Suppressor macrophage (primary cell): ENCODE measurements at places on chromosomes 7 and 10.

GRCh38 chr7:27176962-27177794 is 3.1 kb upstream of the HOXA10 start:
- DNase-seq = no peak

GRCh38 chr10:30834651-30835050 is 197.0 kb downstream of the ZNF438 start:
- no peak for DNase-seq

- DNase-seq = peak; percentile 72
These were observed 61.9 kb upstream of the SAMD8 start for GRCh38 chr10:75049316-75050148.

GRCh38 chr10:11535346-11535959 is 76.0 kb downstream of the USP6NL start:
- no peak for DNase-seq

DNA sequence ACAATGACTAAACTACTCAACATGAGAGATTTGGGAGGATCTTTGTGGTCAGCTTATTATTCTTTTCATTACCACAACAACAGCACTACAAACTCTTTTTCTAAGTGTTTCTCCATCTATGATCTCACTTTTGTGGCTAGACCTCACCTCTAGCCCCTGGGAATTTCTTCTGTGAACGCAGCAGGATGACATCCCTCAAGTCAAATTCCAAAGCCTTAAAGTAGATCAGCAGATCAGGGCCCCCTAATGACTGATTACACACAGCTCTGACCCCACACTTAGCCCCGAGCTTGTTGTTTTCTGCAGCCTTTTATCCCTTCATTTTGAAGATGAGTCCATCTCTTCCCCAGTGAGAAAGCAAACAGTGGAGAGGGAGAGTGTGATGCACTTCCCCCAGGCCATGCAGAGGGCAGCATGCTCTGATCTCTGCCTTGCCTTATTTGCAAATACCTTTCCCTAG is 27.3 kb downstream of the TFAM start:
- DNase-seq = no peak

DNA sequence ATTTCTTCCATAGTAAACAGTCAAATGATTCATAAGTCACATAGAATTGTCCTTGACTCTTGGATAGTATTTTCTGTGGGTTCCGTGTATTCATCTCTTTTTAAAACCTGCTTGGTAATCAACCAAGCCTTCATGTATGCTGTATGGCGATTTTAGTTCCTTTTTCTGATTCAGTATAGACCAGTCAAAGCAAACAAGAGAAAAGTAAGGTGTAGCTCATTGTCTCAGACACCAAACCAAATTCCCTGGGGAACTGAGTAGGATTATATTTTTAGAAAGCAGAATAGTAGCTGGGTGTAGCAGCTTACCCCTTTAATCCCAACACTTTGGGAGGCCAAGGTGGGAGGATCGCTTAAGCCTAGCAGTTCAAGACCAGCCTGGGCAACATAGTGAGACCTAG is 240.5 kb downstream of the BBS9 start:
- DNase-seq = no peak

GRCh38 chr10:1475098-1475591 is 262.2 kb downstream of the ADARB2 start:
- no peak for DNase-seq

DNA sequence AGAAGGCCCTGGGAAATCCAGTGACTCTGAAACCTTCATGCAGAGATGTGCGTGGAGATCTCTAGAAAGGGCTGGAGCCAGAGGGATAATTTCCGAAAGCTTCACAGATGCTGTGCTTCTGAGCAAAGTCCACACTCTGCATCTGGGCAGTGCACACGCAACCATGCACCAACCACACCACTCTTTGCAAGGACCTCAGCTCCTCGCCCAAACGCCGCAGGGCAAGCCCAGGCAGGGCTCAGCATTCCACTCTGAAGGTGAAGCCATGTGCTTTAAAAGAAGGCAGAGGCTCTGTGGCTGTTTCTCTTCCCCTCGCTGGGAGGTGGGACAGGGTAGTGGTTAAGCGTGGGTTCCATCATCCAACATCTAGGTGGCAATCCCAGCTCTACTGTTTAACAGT is 48.4 kb downstream of the ASB13 start:
- DNase-seq = no peak

DNA sequence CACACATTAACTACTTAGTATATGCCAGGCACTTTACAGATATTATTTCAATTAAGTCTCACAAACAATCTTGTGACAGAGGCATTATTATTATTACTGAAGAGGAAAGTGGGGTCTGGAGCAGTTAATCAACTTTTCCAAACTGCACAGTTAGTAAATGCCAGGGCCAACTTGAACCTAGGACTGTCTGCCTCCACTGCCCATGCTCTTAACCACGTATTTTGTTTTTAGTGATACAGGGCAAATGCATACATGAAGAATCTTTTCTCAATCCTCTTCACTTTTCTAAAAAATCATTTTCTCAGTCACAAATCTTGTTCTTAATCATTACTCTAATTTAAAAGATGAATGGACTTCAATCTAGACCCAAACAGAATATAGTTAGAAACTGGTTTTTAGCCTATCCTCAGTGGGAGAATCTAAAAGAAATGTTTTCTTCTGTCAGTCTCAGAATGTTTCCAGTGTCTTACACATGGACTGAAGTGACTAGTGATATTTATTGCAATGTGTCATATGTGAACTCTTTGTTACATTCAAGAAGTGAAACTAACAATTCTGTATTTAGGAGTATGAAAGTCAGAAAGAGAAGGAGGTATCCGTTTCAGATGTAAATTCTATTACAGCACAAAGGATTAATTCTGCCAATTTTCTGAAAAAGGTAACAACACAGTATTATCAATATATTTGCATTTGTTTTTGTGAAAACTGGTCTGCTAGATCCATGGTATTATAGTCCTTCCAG is 55.5 kb upstream of the CCNJ start:
- no peak for DNase-seq

DNA sequence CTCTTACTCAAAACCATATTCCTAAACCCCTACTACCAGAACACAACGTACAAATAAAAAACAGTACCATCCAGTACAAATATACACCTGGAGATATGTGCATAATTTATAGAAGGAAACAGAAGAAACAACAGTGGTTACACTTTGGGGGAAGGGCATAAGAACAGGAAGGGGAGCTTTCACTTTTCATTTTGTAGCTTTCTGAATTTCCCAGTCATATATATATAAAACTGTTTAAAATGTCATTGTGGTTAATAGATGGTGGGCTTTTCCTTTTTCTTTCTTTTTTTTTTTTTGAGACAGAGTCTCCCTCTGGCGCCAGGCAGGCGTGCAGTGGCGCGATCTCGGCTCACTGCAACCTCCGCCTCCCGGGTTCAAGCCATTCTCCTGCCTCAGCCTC is 47.2 kb downstream of the MALSU1 start:
- DNase-seq = no peak

DNA sequence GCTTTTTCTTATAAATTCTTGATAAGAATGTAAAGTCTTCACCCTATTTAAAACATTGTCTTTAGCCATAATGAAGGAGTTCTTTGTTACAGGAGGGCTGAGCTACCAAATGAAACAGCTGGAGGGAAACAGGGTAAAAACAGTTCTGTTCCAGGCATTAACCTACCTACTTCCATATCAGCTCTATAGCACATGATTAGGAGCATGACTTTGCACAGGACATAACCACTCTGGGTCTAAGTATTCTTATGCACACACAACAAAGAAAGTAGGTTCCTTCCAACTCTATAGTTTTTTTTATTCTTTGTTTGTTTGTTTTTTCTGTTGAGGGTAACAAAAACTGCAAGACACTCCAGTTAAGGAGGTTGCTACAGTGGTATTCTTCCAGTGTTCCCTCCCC is 52.7 kb downstream of the SCIN start:
- peak; percentile 28 for DNase-seq

DNA sequence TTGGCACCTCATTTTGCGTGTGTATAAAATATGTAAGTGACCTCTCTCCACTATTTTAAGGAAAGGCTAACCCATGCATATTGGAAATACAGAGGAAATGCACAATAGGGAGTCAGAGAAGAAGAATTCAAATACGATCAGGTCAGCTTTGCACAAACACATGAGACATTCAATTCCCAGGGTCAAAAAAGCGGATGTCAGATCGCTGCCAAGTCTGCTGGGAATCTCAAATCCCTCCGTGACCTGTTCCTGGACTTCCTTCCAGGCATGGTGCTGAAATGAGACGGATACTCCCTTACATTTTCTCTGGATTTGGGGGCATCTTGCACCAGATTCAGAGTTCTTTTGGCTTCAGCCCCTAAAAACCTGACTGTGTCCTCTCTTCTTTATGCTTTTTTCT is 91.9 kb upstream of the PRKCQ start:
- DNase-seq = no peak

GRCh38 chr7:108225531-108226181 is 95.5 kb upstream of the LAMB4 start:
- no peak for DNase-seq

GRCh38 chr10:76088980-76089379 is 657.6 kb downstream of the LRMDA start:
- no peak for DNase-seq

DNA sequence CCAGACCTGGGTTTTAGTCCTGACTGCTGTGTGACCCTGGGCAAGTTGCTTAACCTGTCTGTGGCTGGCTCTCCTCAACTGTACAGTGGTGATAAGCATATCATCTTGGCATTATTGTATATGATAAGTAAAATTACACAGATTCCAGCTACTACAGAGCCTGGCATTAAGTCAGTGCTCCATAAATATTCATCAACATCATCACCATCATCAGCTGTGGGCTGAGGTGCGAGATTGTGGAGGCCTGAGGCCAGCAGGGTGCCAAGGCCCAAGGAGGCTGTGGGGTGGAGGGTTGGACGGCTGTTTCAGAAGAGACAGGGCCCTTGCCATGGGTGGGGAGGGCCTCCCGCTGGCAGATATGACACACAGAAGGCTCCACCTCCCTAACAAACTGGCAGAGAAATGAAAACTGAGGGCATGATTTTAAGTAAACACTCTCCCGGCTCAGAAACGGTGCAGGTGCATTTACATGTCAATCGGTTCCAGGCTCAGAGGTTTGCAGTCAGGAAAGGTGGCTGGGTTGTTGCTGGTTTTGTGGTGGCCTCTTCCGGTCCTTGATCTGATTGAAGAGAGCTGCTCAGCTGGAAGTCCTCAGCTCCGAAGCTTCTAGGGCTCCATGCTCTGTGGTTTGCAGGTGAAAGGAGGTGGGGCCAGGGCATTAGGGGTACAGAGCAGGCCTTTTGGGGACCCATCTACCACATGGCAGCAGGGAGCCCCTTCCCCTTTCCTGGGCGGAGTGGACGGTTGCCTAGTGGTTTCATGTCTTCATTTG is 10.2 kb downstream of the CRYGN start:
- DNase-seq = no peak

GRCh38 chr7:71705217-71705616 is 573.3 kb downstream of the GALNT17 start:
- DNase-seq = no peak

GRCh38 chr7:16071246-16071857 is 350.0 kb downstream of the CRPPA start:
- DNase-seq = peak; percentile 78

DNA sequence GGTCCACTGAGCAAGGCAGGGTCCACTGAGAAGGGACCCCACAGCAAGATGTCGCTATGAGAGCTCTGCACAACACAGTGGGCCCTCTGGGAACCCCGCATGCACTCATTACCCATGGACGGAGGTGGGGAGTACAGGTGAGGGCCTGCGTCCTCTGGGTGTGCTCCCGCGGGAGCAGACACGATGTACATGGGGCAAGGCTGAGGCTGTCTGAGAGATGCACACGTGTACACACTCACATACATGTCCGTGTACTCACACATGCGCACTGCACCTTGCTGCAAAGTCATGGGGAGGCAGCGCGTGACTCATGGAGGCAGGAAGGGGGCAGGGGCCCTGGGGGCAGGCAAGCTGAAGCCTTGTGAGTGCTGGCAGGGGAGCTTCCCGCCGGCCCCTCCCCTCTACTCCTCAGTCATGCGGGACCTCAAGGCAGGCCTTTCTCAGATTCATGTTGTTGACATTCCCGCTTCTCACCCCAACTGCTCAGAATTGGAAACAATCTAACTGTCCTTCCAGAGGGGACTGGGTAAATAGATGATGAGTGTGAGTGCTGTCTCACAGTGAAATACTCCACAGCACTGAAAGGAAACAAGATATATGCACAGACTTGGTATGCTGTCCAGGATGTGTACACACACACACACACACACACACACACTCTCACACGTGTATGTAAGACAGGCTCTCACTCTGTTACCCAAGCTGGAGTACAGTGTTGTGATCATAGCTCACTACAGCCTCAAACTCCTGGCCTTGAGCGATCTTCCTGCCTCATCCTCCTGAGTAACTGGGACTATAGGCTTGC is 40.0 kb downstream of the GOLGA7B start:
- no peak for DNase-seq

DNA sequence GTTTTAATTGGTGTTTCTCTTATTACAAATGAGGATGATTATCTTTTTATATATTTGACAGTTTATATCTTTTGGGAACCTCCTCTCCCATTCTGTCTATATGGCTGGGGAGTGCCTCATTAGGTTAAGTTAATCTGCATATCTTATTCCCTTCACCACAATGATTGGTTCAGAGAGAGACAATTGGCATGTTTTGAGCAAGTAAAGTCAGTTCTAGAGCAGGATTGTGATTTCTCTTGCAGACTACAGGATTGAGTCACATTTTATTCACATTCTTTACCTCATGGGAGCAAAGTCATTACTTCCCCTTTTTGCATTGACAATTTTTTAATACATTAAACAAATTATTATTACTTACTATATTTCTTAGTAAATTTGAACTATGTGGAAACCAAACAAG is 345.6 kb downstream of the MDFIC start:
- DNase-seq = peak; percentile 8

DNA sequence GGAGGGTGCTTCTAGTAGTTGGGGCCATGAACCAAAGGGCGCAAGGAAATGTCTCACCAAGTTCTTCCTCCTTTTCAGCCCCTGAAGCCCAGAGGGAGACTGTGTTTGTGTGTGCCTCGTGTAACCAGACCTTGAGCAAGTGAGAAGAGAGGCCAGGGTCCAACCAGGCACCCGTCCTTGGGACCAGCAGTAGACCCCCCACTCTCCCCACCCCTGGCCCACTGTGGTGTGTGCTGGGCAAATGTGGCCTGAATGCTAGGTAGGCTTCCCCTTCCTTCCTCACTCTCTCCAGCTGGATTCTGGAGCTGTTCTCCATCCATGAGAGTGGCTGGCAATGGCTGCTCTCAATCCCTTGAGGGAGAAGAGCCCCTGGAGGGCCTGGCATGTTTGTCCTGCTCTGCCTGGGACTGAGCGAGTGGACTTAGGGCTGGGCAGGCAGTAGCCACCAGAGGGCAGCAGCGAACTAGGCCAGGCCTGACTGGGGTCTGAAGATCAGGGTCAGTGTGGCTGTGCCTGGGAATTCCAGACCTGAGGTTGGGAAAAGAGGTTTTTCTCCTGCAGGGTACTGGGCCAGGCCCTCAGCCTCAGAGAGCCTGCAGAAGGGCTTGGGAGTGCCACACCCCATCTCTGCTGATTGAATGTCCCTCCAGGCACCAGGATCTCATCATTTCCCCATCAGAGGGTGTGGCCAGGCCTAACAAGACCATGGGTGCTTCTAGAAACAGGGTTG is 12.5 kb downstream of the SFRP5 start:
- peak; percentile 82 for DNase-seq
